ENCODE measurements at places on chromosomes 13 and 19. TPM values are rescaled to one million over a fixed set of nuclear protein-coding genes. Genes with fewer than 3 reads are reported as not detected.

NDUFA3 gene
- polyA plus RNA-seq, result 80.2 TPM

NLRP9 gene
- not detected for polyA plus RNA-seq

FARSA gene
- polyA plus RNA-seq, result 43.3 TPM

RAB3A gene
- 3.2 TPM for polyA plus RNA-seq

SIGLEC6 gene
- polyA plus RNA-seq, result 0.15 TPM

LRRC63 gene
- not detected for polyA plus RNA-seq

ZNF844 gene
- polyA plus RNA-seq, result 12.4 TPM

LILRB3 gene
- polyA plus RNA-seq, result not detected

CCDC194 gene
- not detected for polyA plus RNA-seq

KANK3 gene
- polyA plus RNA-seq, result 11.8 TPM

SIGLEC12 gene
- polyA plus RNA-seq, result 0.13 TPM

SULT2A1 gene
- polyA plus RNA-seq, result not detected

ZNF225 gene
- polyA plus RNA-seq, result 4.5 TPM

SBSN gene
- 0.24 TPM for polyA plus RNA-seq

ACP7 gene
- 0.30 TPM for polyA plus RNA-seq

PTPRS gene
- polyA plus RNA-seq, result 41.9 TPM

URAD gene
- polyA plus RNA-seq, result not detected

SNRNP70 gene
- polyA plus RNA-seq, result 177 TPM

Data from muscle of arm (tissue), 14 donors.